ENCODE measurements at places on chromosomes 3 and 15.

GRCh38 chr3:39147711-39148434 lies 5.5 kb downstream of the CSRNP1 start:
- no peak for DNase-seq

GRCh38 chr3:180987344-180987743 lies 2.2 kb downstream of the DNAJC19 start:
- DNase-seq: no peak

- DNase-seq: no peak
These were observed 497.1 kb downstream of the ZIC1 start for GRCh38 chr3:147906285-147906684.

DNA sequence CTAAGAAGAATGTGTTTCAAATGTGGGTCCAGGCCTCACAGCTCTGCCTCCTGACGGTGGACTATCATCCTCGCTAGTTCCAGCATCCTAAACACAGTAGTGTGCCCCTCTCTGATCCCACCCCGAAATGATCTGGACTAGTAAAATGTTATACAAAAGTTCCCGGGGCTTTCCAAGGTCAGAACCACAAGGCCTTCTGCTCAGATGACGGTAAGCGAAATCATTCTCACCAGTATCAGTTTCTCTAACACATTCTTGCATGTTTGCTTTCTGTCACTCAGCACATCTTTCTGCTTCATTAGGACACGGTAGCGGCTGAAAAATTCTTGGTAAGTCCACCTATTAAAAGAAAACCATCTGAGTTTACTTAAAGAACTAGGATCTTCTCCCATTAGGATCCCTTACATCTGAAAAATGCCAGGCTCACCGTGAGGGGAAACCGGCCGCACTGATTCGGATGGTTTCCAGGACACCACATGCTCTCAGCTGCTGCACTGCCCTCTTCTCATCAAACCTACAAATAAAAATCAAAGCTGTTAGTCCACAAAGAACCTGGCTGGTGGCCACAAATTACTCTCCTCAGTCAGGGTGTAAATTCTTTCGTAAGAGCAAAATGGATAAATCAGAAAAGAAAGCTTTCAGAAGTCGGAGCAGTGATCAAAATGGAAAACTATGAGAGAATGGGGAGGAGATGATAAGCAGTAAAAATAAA lies 83.9 kb upstream of the MYO5C start:
- DNase-seq: no peak

- DNase-seq: no peak
These were observed 14.4 kb upstream of the C3orf80 start for GRCh38 chr3:160210799-160211221.

DNA sequence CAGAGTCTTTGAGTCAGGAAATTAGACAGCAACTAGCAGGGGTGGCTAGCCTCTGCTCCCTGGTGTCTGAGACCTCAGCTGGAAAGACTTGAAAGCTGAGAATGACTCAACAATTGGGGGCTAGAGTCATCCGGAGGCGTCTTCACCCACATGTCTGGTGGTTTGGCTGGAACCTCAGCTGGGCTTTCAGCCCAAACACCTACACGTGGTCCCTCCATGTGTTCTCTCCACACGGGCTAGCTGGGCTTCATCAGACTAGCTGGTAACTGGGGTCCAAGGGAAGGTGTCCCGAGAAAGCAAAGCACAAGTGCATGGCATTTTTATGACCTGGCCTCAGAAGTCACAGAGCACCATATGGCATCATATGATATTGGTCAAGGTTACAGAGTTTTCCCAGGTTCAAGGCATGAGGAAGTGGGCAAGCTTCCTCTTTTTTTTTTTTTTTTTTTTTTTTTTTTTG lies 19.9 kb upstream of the ABHD2 start:
- no peak for DNase-seq

DNA sequence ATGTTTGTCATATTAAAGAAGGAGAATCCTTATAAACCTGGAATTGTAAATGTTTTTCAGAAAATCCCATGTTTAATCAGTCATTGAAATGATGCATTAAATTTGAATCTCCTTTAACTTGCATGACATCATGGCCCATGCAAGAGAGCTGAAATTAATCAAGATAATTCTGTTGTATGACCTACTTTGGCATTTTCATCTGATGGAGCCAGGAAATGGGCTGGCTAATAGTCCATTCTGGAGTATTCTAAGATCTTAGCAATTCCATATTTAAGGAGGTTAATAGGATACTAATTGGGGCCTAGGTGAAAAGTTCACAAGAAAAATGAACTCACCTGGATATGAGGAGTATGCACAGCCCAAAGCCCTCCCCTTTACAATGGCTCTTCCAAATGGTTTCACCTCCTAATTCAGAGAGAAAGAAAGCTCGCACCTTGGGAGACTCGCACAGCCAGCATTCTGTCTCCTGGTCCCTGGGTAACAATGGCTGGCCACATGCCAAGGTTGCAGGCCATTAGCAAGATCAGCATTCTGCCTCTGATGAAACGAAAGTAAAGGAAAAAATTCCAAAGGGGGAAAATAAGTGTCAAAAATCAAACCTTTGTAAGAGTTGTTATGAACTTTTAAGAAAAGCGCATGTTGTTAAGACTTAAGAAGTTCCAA lies 786.4 kb downstream of the MCTP2 start:
- no peak for DNase-seq

DNA sequence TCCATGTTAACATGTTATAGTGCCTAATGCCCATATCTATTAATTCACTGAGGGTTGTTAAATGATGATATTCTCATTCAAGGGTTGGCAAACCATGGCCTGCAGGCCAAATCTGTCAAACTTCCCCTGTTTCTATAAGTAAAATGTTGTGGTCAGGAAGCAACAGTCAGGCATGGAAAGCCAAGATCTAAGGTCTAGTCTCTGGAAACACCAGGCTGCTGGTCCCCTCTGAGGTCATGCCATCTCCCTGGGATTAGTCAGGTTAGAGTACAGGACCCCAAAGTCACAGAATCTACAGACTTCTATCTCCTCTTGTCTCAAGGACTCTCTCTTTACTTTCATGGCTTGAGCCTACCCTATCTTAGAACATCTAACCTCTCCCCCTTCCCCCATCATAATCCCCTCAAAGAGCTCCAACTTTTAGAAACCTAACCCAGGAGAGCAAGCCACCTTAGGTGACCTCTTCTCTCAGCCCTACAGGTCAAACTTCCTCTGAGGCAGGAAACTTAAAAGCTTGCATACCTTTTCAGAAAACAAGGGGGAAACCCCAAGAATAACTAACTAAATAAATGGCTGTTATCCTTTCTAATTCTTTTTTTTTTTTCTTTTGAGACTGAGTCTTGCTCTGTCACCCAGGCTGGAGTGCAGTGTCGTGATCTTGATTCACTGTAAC lies 15.3 kb upstream of the HERC1 start:
- DNase-seq: no peak

DNA sequence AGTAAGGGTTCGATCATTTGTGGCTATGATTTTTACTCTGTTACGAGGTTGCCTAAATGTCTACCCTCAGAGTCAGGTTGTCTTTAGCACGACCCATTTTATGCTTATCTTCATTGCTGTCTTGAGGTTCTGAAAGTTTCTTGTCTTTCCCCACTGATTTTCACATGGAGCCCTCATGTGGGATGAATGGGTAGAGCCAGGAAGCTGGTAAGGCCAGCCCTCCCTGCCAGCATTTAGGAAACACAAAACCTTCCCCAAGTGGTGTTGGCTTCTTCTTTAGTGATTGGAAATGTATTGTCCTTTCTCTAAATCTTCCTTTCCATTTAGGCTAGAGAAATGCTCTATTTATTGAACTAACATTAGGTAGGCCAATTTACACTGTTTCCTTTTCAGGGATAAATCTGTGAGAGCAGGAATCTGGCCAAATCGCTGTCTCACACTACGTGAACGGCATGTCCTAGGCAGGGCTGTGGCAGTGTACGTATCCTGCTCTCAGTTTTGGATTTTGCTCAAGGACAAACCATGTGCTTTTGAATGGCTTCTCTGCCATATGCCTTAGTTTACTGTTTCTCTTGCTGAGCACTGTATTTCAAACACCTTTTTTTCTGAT lies 43.7 kb downstream of the MYZAP start:
- DNase-seq: no peak

DNA sequence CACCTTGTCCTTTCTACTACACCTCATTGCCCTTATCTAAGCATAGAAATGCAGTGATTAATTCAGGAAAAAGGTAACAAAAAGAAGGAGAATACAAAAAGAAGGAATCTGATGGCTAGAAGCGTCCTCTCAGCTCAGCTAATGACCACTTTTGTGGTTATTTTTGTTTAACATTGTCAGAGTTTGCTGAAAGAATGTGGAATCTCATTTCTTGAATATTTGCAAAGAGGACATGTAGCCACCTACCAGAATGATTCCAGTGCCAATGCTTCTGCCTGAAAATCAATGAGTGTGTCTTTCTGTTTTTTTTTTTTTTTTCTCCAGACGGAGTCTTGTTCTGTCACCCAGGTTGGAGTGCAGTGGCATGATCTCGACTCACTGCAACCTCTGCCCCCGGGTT lies 24.5 kb downstream of the NANOGP8 start:
- no peak for DNase-seq
